ENCODE measurements at places on chromosomes 2 and 18.

- DNase-seq: no peak
Measured at GRCh38 chr2:233312874-233313273, 5.3 kb downstream of the SAG start.

GRCh38 chr18:9734189-9734588, 26.1 kb downstream of the RAB31 start:
- no peak for DNase-seq

GRCh38 chr2:201058914-201059313, 12.6 kb downstream of the HYCC2 start:
- DNase-seq: no peak

GRCh38 chr2:127525691-127526131, 578 bp downstream of the IWS1 start:
- DNase-seq: no peak

GRCh38 chr18:24006712-24007313, 7.7 kb upstream of the TTC39C start:
- no peak for DNase-seq

GRCh38 chr2:16303761-16304160, 361.9 kb downstream of the CYRIA start:
- no peak for DNase-seq
